Fibroblast of lung (primary cell): ENCODE measurements at places on chromosomes 13 and 19.
A peak's percentile ranks its signal among the peaks of the same experiment; 100 is the strongest.

DNA sequence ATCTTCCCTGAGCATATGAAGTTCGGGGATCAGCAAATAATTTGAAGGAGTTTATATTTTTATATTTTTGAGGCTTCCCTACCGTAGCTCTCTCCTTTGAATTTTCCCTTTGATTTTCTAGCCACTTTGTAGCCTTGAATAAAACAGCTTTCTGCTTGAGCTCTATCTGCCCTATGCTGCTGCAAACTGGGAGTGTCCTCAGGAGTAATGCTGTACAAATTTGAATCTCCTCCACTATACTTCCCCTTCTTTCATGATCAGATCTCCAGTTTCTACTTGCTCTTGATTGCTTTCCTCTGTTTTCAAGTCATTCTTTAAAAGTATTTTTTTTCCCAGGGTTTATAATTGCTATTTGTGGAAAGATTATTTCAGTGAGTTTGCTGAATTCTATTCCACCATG lies 14.6 kb downstream of the PDS5B start:
- DNase-seq, result no peak

DNA sequence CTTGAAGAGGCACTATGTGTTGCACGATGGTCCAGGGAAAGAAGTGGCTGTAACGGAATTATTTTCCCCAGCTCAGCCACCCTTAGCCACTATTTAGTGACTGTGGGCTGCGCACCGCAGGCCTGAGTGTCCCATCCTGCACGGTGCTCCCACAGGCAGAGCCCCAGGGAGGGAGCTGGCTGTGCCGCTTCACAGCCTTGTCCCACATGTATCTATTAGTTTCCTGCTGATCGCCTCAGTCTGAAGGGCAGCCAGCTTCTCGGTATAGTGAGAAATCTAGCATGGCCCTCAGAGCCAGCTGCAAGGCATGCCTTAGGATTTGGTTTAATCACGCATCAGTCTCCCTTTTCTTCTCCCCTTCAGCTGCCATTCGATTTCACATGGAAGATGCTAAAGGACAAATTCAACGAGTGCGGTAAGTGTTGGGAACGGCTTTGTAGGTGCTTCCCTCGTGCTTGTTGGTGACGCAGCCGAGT lies 15.7 kb downstream of the PRAM1 start:
- DNase-seq, result no peak

- DNase-seq, result no peak
Observed at GRCh38 chr19:43507880-43508279, 3.3 kb upstream of the PHLDB3 start.

DNA sequence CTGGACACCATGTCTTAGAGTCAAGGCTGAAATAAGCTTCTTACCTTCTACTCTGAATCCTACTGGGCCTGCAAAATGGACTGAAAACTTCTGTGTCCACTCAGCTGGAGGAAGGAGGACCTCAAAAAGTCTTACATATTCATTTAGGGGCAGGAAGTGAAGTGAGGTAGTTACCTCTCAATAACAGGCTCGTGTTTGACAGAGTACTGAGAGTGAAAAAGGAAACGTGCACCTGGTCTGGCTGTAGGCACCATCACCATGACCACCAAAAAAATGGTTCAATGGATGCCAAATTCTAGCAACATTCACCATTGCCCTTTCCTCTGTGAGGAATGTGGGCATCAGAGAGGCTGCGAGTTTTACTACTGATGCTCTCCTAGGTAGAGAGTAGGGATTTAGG lies 176.2 kb downstream of the RFC3 start:
- no peak for DNase-seq

GRCh38 chr19:19540064-19540714 lies 2.1 kb downstream of the CILP2 start:
- DNase-seq, result peak; percentile 71

DNA sequence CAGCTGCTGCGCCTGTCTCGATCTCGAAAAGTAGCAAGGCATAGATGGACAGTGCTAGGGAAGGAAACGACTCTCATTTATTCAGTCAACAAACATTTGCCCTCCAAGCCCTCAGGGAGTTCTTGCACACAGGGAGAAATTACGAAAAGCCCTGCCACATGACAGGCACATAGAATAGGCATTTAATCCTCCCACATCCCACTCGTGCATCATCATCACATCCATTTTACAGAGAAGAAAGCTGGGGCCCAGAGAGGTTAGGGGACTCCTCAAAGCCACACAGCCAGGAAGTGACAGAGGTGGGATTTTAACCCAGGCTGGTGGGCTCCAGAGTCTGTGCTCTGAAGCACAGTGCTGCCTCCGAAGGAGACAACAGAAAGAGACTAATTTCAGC lies 11.6 kb downstream of the TMEM221 start:
- DNase-seq, result no peak

- DNase-seq, result no peak
Observed at GRCh38 chr19:48614436-48615230, at the start of gene FAM83E. FAM83E (minus strand) TSS chr19:48615076; CDS start chr19:48613372, 1,704 bp downstream.

DNA sequence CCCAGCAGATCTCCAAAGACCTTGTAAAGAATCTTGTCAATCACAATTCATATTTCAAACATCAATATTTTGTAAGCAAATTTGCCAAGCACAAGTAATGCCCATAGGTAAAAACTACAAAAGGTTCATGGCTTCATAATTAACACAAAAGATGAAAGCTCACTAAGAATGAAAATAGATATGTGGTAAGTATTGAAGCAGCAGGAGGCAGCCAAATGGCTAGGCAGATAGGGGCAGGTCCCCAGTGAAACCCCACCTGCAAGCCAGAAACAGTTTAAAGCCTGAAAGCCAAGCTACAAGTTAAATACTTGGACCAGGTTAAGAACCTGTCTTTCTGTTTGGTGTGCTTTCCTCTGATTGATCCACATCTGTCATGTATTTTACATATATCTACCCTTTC lies 942.6 kb upstream of the SPRY2 start:
- no peak for DNase-seq

DNA sequence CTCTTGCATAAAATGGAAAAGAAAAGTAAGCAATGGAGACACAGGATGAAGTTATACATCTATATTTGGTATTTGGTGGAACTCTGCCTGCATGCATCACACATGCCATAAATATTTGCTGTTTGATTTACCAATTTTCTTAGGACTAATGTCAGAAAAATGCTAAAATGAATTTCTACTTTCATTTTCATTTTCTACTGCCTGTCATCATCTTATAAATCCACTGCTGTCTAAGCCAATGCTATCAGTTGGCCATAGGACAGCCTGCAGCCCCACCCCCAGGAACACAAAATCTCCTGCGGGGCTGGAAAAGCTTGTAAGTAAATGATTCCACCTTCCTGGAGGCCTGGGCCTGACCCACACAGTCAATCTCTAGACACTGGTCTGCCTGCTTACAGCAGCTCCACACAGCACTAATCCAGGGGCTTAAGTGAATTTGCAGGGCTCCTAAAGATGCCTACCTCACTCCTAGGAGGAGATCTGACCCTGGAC lies 122.0 kb downstream of the ENOX1 start:
- peak; percentile 79 for DNase-seq

GRCh38 chr13:113967729-113968462 lies 6.0 kb downstream of the C13orf46 start:
- DNase-seq, result no peak

GRCh38 chr19:56900573-56901097 lies 60.1 kb upstream of the PEG3 start:
- no peak for DNase-seq

DNA sequence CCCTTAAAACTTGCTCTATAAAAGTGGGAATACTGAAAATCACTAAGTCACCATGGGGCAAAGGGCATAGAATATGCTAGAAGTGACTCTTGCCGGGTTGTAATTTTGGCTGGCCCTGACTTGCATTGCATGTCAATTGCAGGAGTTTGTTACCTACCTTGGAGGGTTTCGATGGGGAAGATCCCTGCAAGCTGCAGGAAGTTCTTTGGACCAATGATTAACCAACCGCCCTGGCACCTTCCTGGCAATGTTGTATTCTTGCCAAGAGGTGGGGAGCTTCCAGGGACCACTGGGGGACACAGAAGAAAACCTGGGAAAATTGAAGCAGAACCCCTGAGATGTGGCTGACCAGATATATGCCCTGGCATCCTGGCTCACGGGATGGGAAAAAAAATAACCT lies 235.8 kb downstream of the B3GLCT start:
- DNase-seq, result no peak

DNA sequence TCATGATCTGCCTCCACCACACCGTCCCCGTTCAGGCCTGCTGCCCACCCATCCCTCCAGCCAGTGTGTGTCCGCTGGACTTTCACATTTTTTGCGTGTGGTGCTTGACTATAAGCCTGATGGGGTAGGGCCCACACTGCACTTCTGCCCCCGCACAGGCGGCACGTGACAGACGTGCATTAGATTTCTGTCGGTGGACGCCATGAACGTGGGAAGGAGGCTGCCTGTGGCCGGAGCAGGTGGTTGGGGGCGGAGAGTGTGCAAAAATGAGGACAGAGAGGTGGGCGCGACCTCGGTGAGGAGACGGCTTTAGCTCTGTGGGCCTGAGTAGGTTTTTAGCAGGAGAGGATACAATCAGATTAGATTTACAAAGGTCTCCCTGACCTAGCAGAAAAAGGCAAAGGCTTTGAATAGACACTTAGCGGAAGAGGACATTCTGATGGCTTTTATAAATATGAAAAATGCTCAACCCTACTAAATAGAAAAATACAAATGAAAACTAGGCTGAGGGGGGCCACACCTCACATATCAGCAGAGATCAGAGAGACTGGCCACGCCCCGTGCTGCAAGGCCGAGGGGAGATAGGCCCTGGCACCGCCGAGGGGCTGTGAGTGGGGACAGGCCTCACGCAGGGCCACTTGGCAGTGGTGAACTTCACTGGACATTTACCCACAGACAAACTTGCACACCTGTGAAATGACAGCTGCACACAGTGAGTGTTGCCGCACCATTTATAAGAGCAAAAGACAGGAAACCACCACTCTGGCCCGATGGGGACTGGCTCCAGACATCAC lies 25.4 kb downstream of the PAK4 start:
- no peak for DNase-seq

DNA sequence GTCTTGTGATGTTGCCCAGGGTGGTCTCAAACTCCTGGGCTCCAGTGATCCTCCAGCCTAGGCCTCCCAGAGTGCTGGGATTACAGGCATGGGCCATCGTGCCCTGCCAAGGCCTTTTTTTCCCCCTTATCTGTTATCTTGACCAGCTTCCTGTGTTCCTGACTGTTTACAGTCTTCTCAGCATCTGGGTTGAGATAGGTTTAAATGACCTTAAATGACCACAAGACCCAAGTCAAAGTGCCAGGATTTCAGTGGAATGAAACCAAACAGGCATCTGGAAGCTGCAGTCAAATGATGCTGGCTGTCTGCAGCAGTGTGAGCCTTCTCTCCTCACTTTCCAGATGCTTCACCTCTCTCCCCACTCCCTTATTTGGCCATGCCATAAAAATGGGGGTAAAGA lies 114.2 kb upstream of the CLDN10 start:
- no peak for DNase-seq

DNA sequence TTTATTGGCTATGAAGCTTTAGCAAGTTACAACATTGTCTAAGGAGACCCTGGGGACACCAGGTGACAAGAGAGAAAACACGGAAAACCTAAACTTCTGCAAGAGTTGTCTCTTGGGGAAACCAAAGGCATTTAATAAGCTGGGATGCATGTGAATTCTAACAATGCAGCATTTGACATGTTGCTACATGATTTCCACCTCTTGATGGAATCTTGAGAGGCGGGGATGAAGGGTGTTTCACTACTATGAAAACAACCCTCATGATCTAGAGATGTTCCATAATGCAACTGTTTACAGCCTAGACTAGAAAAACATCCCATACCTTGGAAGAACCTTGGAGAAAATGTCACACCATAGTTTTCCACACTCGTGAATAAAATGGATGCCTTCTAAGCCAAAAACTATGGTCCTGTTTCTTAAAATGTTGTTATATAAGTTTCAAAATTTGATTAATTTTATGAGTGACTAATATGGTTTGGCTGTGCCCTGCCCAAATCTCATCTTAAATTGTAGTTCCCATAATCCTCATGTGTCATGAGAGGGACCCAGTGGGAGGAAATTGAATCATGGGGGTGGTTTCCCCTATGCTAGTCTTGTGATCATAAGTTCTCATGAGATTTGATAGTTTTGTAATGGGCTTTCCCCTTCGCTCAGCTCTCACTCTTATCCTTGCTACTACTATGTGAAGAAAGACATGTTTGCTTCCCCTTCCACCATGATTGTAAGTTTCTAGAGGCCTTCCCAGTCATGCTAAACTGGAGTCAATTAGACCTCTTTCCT lies 164.6 kb downstream of the TNFSF13B start:
- DNase-seq, result no peak

- no peak for DNase-seq
Observed at GRCh38 chr19:58352760-58353671, at the start of gene A1BG. A1BG (minus strand) TSS chr19:58353492; CDS start chr19:58353437, 55 bp downstream.

GRCh38 chr13:66076417-66076816 lies 1153.7 kb downstream of the PCDH9 start:
- peak; percentile 36 for DNase-seq

- DNase-seq, result peak; percentile 2
Observed at GRCh38 chr13:78323848-78324247, 279.5 kb downstream of the POU4F1 start.
